ENCODE measurements at places on chromosomes 7 and 10. TPM values are rescaled to one million over a fixed set of nuclear protein-coding genes. Genes with fewer than 3 reads are reported as not detected.
A peak's percentile ranks its signal among the peaks of the same experiment; 100 is the strongest.

- no peak for DNase-seq
Measured at GRCh38 chr10:70258216-70258615, 25.0 kb upstream of the PPA1 start.

DNA sequence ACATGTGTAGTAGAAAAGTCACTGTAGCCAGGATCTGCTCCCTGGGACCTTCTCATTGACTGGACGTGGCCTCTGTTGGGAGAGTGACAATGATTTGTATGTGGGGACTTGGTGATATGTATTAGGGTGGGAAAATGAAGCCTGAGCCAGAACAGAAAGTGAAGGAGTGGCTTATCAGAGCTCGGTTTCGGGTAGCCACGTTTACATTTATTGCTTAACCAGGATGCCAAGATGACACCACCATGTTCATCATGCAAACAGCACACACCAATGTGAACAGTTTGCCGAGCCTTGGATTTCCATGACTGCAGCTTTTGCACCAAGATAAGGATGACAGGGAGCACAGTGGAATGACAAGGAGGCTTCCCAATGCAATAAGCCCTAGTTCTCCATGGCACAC lies 112.8 kb upstream of the STK17A start:
- no peak for DNase-seq

DNA sequence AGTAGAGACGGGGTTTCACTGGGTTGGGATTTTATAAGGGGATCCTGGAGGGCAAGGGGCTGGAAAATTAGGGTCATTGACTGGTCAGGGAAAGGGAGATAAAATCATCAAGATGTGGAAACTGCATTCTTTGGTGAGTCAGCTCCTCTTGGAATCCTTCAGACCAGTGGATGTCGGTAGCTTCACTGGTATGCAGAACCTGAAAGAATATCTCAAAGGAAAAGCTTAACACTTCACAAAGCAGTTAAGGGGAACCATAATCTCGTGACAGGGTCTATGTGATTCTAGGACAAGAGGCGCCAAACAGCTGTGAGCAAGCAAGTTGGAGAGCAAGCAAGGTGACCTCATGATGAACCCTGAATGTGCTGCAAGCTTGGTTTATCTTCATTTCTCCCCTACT lies 634.7 kb upstream of the AUTS2 start:
- no peak for DNase-seq

DNA sequence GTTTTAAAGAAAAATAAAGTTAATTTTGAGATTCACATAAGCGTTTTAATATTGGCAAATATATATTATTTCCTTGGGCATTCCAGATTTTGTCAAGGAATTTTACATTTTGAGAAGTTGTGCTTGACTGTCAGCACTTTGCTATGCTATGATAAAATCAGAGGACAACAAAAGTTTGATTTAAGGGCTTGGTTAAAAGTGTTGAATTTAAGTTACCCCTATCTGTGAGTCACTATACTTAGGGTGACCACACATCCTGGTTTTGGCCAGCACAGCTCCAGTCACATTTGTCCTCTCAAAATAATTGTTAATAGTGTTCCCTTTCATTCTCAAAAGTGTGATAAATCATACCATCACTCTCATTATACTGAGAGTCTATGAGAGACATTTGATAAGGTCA lies 34.2 kb upstream of the ANK3 start:
- DNase-seq, result no peak

GRCh38 chr7:23490357-23491135 lies 20.3 kb upstream of the IGF2BP3 start:
- peak; percentile 70 for DNase-seq

- peak; percentile 31 for DNase-seq
Measured at GRCh38 chr7:3260401-3260715, 40.7 kb upstream of the SDK1 start.

DNA sequence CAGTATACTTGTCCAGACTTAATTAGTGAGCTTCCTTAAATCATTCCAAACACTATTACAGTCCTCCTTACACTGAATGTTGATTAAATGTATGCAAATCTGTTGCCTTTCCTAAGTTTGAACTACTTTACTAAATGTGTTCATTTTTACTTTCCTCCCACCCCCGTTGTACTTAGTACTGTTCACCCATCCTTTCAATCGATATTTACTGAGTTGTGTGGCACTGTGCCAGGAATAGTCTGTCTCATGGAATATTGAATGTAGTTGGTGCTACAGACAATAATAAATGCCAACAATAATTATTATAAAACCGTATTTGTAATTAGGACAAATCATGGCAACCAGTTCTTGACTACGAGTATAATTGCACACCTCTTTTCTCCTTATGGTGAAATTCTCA lies 335.7 kb downstream of the GPR37 start:
- DNase-seq, result no peak

DNA sequence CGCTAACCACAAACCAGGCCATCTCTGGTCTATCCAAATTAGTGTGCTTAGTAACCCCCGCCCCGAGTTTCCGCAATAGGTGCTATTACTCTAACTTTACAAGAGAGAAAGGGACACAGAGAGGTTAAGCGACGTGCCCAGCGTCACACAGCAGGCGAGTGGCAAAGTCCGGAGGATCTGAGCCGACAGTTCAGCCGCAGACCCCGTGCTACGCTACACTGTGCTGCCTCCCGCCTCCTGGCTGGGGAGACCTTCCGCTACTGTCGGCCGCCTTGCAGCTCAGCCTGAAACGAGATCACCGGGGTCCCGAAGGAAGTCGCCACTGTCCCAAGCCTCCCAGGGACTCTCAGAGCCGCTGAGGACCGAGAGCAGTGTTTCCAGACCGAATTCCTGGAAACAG lies 799 bp downstream of the INTS1 start:
- no peak for DNase-seq

DNA sequence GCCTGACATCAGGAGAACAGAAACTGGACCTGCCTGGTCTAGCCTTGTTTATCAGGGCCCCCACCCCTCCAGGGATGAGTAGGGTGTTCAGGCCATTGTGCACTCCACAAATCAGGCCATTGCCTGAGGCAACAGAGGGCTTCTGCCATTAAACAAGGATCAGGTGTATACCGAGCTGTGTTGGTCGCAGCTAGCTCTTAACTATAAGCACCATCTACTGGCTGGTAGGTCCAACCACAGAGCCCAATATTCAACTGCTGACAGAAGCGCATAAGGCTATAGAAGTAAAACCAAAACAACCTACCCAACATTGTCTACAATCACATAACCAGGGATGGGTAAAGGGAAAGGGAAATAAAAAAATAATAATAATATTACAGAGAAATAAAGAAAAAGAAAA lies 451.7 kb upstream of the TEX47 start:
- DNase-seq, result no peak

GRCh38 chr10:49055221-49055849 lies 60.0 kb downstream of the VSTM4 start:
- no peak for DNase-seq

- no peak for DNase-seq
Measured at GRCh38 chr10:100370714-100371481, 23.9 kb downstream of the SCD start.

- no peak for DNase-seq
Measured at GRCh38 chr10:114350751-114351150, 53.6 kb downstream of the AFAP1L2 start.

GRCh38 chr7:110839866-110840265 lies 251.1 kb upstream of the LRRN3 start:
- DNase-seq, result peak; percentile 61

DNA sequence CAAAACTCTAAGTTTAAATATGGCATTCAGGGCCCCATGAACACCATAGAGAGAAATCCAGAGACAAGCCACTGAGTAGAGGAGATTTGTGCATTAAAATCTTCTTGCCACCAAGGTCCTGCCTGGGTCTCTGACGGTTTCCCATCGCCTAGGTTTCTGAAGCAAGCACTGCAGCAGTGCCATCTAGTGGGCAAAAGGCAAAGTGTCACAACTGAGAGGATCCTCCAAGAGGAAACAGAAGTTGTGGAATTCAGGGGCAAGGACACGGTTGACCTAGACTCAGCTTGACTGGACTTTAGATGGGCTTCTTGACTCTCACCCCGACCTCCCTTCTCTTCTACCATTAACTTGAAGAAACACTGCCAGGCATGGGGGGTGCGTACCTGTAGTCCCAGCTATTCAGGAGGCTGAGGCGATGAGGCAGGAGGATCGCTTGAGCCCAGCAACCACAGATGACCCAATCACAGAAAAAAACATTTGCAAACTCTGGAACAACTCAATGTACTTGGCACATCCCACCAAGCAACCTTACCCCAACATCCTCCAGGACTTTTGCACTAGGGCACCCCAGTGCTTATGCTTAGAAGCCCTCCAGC lies 604.1 kb downstream of the GALNT17 start:
- DNase-seq, result peak; percentile 69

DNA sequence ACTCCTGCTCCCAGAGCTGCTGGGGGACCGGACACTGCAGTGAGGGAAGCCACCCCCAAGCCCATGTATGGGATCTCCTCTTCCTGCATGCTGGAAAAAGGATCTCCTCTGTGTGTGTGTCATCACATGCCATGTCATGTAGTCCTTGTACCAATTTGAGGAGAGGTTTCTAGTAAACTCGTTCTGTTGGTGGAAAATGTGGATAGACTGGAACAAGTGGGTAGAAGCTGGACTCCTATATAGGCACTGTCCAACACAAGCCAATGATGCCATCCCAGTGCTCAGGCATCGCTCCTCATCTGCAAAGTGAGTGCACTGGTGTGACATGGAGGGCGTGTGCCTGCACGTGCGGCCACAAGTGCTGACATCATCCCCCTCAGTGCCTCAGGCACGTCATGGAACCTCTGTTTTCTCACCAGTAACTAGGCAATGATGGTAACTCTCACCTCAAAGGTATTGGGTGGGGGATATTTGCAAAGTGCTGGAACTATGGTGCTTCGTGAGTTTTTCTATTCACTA lies 19.3 kb downstream of the MYO1G start:
- DNase-seq, result no peak

DNA sequence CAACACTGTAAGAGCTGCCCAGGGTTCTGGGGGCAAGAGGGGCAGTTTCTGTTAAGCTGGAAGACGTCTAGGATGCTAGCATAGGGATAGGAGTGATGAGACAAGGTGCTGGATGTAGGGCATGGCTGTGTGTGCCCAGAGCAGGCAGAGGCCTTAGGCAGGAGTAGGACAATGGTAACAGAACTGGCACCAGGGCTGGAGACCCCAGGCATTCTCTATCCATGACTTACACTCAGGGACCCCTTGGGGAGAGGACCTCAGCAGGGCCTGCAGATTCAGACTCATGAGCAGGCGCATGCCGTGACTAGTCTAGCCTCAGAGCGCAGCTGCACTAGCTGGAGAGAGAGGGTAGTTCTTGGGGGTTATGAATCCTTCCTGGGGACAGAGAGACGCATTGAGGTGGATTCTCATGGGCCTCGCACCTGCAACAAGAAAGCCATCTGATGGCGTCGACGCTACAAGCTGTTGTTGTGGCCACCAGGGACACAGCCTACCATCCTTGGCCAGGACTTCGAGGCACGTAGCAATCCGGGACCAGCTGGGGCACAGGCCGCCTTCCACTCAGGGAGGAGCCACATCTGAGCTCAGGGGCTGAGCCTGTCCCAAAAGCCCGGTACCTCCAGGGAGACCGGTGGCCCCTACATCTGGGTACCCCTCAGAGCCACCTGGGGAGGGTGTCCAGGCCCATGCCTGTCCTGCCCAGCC lies 474.1 kb downstream of the PTPRN2 start:
- DNase-seq, result no peak

DNA sequence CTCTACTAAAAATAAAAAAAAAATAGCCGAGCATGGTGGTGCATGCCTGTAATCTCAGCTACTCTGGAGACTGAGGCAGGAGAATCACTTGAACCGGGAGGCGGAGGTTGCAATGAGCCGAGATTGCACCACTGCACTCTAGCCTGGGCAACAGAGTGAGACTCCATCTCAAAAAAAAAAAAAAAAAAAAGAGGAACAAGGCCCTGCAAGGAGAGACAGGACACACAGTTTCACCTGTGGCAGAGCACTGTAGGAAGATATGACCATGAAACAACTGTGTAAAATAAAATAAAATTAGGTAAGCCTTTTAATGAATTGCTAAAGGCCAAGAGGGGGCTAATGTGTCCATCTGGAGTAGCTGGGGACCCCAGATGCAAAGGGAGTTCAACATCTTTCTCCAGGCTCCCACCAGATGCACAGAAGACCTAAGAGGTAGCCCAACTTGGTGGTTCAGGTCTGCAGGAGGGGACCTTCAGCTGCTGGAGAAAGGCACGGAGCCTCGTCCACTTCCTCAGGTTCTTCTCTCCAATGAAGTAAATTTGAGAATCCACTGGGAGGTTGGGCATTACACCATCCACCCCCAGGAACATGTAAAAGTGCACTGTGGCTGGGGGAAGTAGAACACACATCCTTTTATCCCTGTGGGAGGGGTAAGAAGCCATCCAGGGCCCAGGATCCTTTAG lies 12.7 kb downstream of the PPIF start:
- DNase-seq, result no peak

- peak; percentile 82 for DNase-seq
Measured at GRCh38 chr10:68871731-68872342, 29.3 kb upstream of the DDX50 start.

- DNase-seq, result no peak
Measured at GRCh38 chr10:116385311-116385710, 42.3 kb upstream of the PNLIPRP3 start.

DNA sequence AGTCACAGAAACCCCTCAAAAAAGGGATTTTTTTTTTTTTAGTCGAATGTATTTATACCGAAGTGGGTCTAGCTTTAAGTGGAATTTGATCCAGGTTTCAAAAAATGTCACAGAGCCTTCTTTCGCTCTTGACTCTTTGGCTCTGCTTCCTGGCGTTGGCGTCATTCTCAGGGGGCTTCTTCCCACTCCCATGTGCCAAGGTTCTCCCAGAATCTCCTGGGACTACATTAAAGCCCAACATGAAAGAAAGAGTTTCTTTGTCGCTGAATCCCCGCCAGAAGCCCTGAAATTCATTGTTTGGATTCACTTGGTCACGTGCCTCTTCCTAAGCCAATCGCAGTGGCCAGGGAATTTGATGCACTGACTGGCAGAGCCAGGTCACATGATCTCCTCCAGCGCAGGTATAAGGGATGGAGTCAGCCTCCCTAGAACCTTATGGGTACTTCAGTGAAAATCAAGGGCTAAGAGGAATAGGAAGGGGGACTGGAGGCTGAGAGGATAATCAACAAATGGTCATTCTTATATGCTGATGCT lies 101.2 kb downstream of the RPS24 start:
- DNase-seq, result no peak

The HOXA3 gene
- polyA plus RNA-seq, result 39.9 TPM

The AKR1C8 gene
- polyA plus RNA-seq, result not detected

The FFAR4 gene
- polyA plus RNA-seq, result 0.11 TPM

The SCIN gene
- polyA plus RNA-seq, result 5.8 TPM

The FUOM gene
- 8.1 TPM for polyA plus RNA-seq

The PTCD1 gene
- polyA plus RNA-seq, result 6.2 TPM

The SPDYE2B gene
- 1.2 TPM for polyA plus RNA-seq

The IGF2BP3 gene
- polyA plus RNA-seq, result 56.3 TPM

The KLF14 gene
- 0.16 TPM for polyA plus RNA-seq

The TCAF1 gene
- polyA plus RNA-seq, result 78.5 TPM

The UNCX gene
- polyA plus RNA-seq, result not detected

The LRMDA gene
- 20.2 TPM for polyA plus RNA-seq

Data from right lung (tissue), 10 donors.